ENCODE measurements at places on chromosomes 7 and 10.

DNA sequence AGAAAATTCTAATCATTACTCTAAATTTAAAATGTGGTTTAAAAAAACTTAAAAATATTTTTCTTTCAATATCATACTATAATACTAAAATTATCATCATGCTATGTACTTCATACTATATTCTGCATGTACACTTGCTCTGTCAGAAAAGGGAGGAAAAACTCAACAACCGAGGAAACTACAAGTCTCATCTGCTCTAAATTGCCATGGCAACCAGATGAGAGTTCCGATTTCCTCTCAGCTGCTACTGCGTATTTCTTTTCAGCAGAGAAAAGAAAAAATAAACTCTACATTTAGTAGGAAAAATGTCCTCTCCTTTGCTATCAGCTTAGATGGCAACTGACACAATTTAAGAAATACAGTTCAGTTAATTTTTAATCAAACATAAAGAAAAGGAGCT lies 178.9 kb downstream of the SRPK2 start:
- DNase-seq = no peak

DNA sequence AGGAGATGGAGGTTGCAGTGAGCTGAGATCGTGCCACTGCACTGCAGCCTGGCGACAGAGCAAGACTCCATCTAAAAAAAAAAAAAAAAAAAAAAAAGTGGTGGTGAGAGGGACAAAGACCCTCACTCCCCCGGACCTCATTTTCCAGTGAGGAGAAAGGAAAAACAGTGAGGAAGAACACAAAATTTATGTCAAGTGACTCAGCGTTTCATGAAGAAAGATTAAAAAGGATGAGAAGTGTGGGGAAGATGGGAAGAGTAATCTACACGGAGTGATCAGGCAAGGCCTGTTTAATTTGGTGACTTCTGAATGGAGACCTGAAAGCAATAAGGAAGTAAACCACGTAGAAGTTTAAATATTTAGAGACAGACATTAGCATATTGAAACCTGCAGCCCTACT lies 7.0 kb downstream of the NUDT5 start:
- no peak for DNase-seq

- DNase-seq = no peak
Measured at GRCh38 chr10:132518572-132519381, 18.8 kb upstream of the INPP5A start.

DNA sequence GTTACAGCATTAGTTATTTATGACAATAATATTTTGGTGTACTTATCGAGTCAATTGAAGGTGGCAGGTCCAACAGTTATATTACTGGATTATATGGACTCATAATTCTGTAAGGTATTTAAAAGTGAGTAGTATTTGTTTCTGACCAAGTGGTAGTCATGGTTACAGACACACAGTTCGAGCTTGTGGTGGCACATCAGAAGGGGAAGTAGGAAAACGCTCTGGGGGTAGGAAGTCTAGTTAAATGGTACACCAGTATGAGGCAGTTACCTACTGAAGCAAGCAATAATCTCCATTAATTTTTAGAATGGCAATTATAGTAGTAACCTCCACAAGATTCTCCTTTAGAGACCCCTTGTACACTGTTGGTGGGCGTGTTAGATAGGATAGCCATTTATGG lies 541.2 kb downstream of the ETV1 start:
- no peak for DNase-seq

DNA sequence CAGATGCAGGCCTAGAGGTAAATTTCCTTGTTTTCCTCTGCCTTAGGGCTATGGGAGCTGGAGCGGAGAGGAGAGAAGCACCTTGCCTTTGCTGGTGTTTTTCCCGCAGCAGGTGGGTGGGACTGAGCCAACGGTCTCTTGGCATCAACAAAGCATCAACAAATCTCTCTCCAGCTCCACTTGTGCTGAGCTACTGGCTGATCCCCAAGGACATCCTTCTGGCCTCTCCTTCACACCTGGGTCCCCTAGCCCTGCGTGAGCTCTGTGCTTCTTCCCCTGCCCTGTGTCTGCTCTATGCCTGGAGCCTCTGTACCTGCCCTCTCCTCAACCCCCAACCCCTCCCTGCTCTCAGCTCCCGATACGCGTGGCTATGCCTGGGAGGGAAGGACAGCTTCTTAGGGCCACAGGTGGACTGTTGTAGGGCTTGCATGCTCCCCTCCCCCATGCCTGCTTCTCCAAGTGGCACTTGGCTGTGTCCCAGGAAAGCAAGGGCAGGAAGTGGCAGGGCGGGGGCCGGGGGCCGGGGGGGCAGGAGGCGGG lies 3.2 kb upstream of the CLDN4 start:
- DNase-seq = no peak

GRCh38 chr7:39709029-39709428 lies 85.7 kb downstream of the RALA start:
- DNase-seq = no peak

GRCh38 chr7:139494835-139495579 lies 11.5 kb upstream of the KLRG2 start:
- DNase-seq = no peak

GRCh38 chr7:120677535-120677934 lies 180.4 kb downstream of the TSPAN12 start:
- no peak for DNase-seq

- no peak for DNase-seq
Measured at GRCh38 chr10:84235096-84235495, 6.2 kb downstream of the LRIT1 start.

- DNase-seq = no peak
Measured at GRCh38 chr10:117924820-117925219, 121.9 kb downstream of the RAB11FIP2 start.

DNA sequence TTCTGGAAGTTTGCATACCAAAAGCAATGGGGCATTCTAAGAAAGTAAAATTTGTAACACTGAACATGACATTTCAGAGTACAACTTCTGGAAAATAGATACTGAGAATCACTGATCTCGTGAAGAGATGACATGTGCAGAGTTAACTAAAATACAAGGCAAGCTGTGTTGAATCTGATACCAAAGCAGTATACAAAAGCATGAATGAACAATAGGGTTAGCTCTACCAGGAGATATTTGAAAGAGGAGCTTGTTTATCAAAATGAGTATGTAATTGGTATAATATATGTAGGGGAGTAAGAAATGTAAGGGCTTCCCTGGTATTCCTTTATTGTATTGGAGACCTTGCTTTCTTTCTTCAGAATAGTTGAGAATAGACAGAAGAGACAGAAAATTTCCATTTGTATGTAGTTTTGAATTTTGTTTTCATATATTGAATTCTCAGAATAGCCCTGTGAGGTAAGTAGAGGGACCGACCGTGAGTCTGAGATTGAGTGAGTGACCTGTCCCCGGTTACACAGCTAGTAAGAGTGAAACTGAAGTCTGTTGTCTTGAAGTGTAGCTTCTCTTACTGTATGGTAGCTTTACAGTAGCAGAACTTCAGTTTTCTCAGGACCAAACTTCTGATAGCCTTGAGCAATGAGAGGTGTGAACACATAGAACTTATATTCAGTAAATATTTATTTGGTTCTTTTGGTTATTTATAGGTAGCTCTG lies 5.0 kb downstream of the HBP1 start:
- no peak for DNase-seq

DNA sequence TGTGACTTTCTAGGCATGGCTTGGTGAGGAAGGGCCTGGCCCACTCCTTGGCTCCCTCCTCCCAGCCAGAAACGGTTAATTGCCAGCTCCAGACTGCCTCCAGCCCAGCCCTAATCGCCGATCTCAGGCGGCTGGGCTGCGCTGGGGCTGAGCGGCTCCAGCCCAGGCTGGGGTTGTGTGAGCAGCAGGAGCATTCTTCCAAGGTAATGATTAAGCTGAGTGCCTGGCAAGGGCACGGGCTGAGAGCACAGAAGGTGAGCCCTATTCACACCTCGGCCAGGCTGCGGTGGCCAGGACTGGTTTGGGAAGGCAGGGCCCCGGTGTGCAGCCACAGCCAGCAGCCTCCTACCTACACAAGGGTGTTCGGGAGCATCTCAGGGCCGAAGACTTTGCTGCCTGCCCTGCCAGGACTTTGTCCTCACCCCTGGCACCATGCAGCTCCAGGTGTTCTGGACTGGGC lies at the start of gene TMEM72:
Gene TMEM72 (plus strand): TSS at position 257 of the 460 bp plus-strand sequence. CDS start 176 bp downstream, at position 433.
- no peak for DNase-seq

- DNase-seq = no peak
Measured at GRCh38 chr7:42645906-42646305, 266.0 kb downstream of the C7orf25 start.

DNA sequence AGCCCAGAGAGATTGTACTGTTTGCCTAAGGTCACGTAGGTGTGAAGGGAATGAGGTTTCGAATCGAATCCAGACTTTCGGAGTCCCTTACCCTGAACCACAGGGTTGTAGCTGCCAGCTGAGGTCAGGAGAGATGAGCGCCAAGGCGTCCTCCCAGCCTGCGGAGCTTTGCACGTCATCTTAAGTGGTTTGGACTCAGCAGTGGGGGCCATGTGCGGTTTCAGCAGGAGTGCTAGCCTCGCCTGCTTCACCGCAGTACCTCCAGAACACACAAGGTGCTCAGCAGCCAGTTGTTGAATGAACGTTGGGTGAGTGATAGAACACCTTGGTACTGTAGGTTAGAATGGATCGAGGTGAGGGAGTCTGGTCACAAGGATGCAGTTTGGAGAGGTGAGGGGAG lies 74.9 kb upstream of the PPIF start:
- no peak for DNase-seq

GRCh38 chr10:5458425-5458824 lies 40.9 kb downstream of the CALML5 start:
- DNase-seq = no peak

DNA sequence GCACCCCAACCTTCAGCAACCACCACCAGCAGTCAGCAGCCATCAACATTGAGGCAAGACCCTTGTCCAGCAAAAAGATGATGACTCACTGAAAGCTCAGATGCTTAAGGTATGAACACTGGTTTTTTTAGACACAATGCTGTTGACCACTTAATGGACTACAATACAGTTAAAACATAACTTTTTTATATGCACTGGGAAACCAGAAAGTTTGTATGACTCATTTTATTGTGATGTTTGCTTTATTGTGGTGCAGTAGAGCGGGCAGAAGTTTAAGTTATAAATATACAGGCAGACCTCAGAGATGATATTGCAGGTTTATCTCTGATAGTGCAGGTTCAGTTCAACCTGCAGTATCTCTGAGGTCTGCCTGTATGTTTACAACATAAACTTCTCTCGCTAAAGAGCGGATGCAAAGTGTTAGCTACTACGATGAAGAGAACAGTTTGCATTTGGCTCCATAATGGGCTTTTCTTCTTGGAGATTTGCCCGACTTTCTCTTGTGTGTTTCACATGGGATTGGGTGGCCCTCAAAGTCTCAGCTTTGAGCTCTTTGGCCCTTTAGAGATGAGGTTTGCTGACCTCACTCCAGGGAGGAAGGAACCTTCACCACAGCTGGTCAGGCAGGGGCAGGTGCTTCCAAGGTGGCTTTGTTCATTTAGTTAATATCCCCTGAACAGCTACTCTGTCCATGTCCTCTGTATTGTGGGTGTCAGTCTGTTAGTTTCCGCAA lies 84.4 kb upstream of the SHH start:
- DNase-seq = no peak

DNA sequence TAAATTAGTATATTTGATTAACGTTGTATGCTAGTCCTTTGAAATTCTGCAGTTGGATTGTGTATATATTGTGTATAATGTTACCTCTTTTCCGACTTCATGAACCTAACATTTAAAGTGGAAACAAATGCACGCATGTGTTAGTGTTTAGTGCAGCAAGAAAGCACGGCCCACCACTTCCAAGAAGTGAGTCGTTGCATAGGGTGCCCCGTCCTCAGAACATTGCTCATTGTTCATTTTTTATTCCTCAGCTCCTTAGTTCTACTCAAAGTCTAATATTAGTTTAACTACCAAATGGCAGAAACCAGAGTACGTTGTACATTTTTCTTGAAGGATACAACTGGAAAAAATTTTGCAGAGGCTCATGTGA lies 407.6 kb downstream of the AUTS2 start:
- no peak for DNase-seq

DNA sequence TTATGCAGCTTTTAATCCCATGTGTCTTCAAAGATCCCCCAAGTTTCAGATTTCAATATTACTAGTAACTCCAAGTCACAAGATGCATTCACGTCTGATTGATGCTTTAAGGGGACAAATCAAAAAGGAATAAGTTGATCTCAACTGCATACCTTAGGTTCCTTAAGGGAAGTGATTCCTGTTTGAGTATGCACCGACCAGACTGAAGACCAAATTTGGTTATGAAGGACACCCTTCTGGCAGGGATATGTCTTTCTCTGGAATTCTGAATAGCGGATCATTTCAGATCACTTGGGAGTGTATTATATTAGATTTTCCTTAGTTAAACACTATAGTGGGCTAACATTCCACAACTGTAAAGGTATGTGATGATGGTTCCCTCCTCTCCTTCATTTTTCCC lies 4.3 kb downstream of the KIF5B start:
- no peak for DNase-seq

GRCh38 chr7:105963038-105963667 lies at the start of gene CDHR3:
TSS of gene CDHR3 (plus strand) at chr7:105963264. CDS start at chr7:105963319, 55 bp downstream.
- DNase-seq = no peak

GRCh38 chr7:15073301-15073700 lies 170.8 kb upstream of the DGKB start:
- DNase-seq = no peak

DNA sequence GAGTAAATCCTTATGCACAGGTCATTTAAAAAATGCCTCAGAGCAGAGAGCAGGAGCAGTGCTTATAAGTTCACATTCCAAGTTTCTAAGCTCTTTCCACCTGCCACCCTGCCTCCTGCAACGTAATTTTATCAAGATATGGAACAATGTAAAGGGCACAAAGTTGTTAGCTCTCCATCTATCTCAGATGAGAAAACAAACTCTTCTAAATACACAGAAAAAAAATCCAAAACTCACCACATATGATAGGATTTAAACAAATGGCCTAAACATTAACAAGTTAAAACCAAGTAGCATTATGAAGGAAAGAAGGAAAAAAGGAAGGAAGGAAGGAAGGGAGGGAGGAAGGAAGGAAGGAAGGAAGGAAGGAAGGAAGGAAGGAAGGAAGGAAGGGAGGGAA lies 1132.8 kb downstream of the GRM8 start:
- no peak for DNase-seq

DNA sequence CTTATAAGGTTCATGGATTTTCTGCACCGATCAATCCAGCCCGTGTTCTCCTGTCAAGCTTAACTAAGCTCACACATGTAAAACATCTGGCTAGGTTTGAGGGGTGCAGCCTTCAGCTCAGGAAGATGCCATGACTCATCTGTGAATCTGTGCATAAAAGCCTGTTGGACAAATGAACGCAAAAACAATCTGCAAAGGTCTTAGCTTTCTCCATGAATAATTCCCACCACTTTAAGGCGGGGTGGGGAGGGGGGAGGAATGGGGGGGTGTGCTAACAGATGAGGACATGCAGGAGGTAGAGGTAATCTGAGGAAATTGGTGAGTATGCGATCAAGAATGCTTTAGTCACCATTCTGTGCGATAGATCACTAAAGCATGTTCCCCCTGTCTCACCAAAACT lies 4.8 kb downstream of the DOCK4 start:
- DNase-seq = no peak

- DNase-seq = no peak
Measured at GRCh38 chr10:112722758-112723157, 227.3 kb upstream of the TCF7L2 start.

GRCh38 chr10:110040108-110040507 lies 32.3 kb downstream of the ADD3 start:
- DNase-seq = no peak

GRCh38 chr10:100873827-100874326 lies 38.9 kb upstream of the SLF2 start:
- DNase-seq = no peak

- no peak for DNase-seq
Measured at GRCh38 chr7:64551375-64552142, 11.3 kb downstream of the ZNF680 start.

GRCh38 chr10:36765782-36766414 lies 359.5 kb upstream of the ANKRD30A start:
- no peak for DNase-seq

- DNase-seq = no peak
Measured at GRCh38 chr10:24953675-24954074, 1.3 kb upstream of the PRTFDC1 start.
